ENCODE measurements at places on chromosomes 13 and 19.

DNA sequence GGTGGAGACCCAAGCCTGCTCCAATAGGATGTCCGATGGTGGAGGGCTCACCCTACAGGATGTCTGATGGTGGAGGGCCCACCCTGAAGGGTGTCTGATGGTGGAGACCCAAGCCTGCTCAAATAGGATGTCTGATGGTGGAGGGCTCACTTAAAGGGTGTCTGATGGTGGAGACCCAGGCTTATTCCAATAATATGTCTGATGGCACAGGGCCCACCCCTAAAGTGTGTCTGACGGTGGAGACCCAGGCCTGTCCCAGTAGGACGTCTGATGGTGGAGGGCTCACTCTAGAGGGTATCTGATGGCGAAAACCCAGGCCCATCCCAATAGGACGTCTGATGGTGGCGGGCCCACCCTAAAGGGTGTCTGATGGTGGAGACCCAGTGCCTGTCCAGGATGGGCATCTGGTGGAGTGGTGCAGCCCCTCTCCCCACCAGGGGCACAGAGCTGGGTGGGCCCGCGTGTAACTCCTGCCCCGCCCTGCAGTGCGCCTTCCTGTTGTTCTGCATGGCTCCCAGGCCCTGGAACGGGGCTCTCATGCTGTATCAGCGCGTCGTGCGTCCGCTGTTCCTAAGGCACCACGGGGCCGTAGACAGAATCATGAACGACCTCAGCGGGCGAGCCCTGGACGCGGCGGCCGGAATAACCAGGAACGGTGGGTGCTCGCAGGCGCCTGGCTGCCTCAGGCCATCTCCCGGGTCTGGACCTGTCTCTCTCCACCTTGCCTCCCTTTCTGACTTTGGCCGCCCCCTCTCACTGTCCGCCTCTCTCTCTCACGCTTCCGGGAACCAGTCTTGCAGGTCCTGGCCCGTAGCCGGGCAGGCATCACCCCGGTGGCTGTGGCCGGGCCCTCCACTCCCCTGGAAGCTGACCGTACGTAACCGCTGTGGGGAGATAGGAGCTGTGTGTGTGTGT lies 5.1 kb downstream of the REEP6 start:
- DNase-seq: no peak

GRCh38 chr13:79386125-79386826 lies 19.8 kb downstream of the RBM26 start:
- DNase-seq: no peak

GRCh38 chr13:73198991-73199411 lies 140.2 kb downstream of the KLF5 start:
- no peak for DNase-seq

DNA sequence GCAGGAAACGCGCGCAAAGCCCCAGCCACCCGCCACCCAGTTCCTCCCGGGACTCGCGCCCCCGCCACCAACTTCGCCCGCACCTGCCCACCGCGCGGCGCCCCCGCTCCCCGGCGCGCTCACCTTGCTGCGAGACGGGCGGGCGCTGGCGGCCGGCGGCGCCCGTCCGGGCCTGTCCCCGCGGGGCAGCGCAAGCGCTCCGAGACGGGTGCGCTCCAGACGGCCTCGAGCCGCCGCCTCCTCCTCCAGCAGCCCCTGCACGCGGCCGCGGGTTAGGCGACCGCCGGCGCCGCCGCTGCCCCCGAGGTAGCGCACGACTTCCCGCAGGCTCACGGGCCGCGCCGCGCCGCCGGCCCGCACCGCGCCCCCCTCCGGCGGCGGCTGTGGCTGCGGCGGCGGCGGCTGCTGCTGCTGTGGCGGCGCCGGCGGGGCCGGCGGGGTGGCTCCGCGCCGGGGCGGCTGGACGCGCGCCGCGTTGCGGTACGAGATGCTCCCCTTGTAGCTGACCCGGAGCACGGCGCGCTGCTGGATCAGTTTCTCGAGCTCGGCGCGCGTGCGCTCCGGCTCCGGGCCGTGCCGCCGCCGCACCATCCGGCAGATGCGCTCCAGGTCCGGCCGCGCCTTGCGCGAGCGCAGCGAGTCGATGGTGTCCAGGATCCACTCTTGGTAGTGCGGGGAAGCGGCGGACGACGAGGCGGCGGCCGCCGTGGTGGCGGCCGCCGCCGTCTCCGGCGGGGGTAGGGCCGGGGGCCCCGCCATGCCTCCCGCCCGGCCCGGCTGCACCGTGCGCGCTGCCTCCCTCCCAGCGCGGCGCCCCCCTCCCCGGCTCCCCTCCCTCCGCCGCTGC lies 666 bp downstream of the SAMD1 start:
- DNase-seq: peak; percentile 56

GRCh38 chr19:54335979-54336892 lies 2.7 kb downstream of the LILRA4 start:
- DNase-seq: no peak

DNA sequence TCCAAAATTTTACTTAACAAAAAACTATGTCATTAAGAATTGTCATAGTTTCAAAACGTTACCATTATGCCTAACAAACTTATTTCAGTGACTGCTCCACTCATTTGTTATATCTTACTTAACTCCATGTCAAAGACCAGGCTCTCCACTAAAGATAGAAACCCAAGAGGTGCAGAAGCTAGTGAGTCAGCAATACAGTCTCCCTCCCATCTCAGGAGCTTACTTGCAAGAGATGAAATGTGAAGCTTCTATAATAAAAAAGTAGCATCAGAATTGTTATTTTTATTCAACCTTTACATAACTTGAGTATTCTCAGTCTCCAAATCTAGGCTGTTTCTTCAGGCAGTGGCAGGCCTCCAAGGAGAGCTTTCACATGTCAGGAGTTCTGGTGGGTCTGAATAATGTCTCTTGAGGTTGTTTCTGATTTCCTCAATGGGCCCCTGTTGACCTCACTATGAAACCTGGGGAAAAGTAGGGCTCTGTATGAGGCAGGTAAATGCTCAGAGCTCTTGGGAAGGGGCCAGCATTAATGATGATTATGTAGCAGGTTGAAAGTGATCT lies 242.0 kb downstream of the NDFIP2 start:
- no peak for DNase-seq

- peak; percentile 53 for DNase-seq
Measured at GRCh38 chr13:98839856-98840769, 87.6 kb upstream of the SLC15A1 start.

- no peak for DNase-seq
Measured at GRCh38 chr19:47232422-47233211, 1.6 kb upstream of the BBC3 start.

GRCh38 chr13:40680659-40681323 lies 14.3 kb upstream of the FOXO1 start:
- DNase-seq: no peak

GRCh38 chr13:64333888-64334287 lies 2896.2 kb downstream of the PCDH9 start:
- DNase-seq: no peak

DNA sequence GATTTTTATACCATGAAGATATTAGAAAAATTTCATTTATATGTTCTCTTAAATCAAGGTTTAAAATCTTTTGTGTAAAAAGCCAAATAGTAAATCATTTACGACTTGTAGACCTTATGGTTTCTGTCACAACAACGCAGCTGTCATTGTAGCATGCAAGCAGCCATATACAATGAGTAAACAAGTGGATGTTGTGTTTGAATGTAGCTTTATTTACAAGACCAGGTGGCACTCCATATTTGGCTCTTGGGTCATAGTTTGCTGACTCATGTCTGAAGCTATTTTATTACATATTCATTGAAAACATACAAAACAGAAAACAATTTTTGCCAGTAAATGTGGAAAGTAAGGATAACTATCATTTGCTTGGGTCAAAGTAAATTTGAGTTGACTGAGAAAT lies 930.8 kb downstream of the SLITRK5 start:
- no peak for DNase-seq

GRCh38 chr13:111952032-111952431 lies 114.9 kb upstream of the SOX1 start:
- no peak for DNase-seq

DNA sequence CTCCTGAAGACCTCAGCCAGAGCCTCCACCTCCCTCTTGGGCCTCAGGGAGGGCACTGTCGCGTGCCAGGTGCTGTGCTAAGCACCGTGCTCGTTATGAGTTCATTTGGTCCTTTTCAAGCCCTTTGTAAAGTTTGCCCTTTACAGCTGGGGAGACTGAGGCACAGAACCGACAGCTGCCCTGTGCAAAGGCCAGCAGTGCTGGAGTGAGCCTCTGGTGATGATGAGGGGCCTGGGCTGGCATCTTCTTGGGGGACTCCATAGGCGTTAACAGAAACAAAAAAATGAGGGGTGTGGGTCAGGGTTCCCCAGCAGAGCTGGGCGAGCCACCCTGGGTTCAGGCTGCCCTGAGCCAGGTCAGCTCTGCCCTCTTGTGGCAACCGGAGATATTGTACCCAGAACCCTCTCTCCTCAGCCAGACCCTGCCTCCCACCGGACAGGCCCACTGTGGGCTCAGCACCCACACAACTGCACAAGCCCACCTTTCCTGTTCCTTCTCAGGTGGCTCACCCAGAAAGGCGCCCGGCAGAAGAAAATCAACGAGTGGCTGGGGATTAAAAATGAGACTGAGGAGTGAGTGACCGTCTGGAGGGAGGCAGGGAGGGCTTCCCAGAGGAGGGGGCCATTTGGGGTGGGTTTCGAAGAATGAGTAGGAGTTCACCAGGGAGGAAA lies 5.5 kb upstream of the IFI30 start:
- peak; percentile 75 for DNase-seq

DNA sequence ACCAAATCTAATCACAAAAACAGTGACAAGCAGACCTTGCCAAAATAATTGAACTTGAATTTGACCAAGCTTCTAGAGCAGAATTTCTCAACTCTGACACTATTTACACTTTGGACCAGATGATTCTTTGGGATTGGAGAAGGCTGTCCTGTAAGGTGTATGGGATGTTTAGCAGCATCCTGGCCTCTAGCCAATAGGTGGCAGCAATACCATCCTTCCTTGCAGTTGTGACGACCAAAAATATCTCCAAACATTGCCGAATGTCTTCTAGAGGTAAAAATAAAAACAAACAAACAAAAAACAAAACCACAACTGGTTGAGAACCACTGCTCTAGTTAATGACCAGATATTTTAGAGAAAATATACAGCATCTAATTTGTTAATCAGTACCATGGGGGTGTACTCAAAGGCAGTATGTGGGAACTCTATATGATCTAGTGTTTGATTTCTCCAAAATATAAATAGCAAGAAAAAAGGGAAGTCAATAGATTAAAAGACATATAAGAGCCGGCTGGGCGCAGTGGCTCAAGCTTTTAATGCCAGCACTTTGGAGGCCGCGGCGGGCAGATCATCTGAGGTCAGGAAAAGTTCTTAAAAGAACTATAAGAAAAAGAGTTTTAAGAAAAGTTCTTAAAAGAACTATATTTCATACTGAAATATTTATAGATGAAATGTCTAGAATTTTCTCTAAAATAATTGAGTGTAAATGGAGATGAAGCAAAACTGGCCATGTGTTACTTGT lies 60.9 kb upstream of the ZNF527 start:
- DNase-seq: peak; percentile 39

DNA sequence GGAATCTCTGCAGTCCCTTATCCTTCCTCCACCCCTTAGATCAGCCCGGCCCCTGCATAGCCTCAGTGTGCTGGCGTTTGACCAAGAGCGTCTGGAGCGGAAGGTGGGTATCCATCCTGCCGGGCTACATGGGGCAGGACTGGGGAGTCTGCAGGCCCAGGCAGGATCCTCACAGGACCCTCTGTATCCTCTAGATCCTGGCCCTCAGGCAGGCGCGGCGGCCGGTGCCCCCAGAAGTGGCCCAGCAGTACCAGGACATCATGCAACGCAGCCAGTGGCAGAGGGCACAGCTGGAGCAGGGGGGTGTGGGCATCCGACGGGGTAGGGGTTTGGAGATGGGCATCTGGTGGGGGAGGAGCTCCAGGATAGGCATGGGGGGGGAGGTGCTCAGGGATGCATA lies 8.9 kb downstream of the PODNL1 start:
- DNase-seq: no peak

- DNase-seq: no peak
Measured at GRCh38 chr19:42191330-42191729, 26.1 kb downstream of the DEDD2 start.

GRCh38 chr19:41019346-41019745 lies 28.3 kb downstream of the CYP2B6 start:
- DNase-seq: no peak

DNA sequence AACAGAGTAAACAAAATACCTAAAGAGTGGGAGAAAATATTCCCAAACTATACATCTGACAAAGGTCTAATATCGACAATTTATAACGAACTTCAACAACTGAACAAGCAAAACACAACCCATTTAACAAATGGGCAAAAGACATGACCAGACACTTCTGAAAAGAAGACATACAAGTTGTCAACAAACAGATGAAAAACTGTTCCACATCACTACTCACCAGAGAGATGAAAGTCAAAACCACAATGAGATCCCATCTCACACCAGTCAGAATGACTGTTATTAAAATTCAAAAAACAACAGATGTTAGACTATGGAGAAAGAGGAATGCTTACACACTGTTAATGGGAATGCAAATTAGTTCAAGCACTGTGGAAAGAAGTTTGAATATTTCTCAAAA lies 233.8 kb upstream of the EDNRB start:
- DNase-seq: no peak

DNA sequence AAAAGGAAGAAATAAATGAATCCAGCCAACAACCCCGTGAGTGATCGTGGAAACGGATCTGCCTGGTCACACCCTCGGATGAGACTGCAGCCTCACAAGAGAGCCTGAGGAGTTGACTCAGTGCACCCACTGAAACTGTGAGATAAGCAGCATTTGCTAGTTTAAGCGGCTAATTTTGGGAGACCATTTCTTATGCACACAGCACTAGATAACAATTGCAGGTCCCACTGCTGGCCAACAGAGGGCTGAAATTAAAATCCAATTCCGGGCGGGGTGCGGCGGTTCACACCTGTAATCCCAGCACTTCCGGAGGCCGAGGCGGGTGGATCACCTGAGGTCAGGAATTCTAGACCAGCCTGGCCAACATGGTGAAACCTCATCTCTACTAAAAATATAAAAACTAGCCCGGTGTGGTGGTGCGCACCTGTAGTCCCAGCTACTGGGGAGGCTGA lies 3.6 kb downstream of the UQCR11 start:
- DNase-seq: no peak

GRCh38 chr13:113420232-113420631 lies 33.1 kb downstream of the ADPRHL1 start:
- no peak for DNase-seq

DNA sequence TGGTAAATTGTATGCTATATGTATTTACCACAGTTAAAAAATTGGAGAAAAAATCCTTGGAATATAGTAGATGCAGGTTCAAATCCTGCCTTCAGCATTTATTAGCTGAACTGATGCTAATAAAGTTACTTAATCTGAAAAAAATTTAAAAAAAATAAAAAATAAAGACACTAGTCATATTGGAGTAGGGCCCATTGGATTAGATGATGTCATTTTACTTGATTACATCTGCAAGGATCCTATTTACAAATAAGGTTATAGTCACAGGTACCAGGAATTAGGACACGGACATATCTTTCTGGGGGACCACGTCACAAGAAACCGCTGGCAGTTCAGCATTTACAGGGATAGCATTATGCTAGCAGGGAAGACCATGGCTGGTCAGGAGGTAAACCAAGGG lies 6.2 kb downstream of the ZNF555 start:
- DNase-seq: no peak

- no peak for DNase-seq
Measured at GRCh38 chr13:113452942-113453901, at the start of gene ADPRHL1. Gene ADPRHL1, minus strand, starts transcription at chr13:113453488. Its CDS starts 51 bp downstream, at chr13:113453437.

Measured in activated CD8-positive, alpha-beta T cell treated with anti-CD3 and anti-CD28 coated beads, Interleukin-2, amount 10 ng/mL, durations not matched to agents 7 days and 5 days (primary cell).